Urothelium cell line (cell line): ENCODE measurements at places on chromosomes 6 and 20.
A peak's percentile ranks its signal among the peaks of the same experiment; 100 is the strongest.

- DNase-seq = no peak
These were observed 114.8 kb downstream of the SMOC2 start for GRCh38 chr6:168555618-168556273.

GRCh38 chr6:37582306-37582705 lies 82.6 kb upstream of the CCDC167 start:
- DNase-seq = peak; percentile 72

DNA sequence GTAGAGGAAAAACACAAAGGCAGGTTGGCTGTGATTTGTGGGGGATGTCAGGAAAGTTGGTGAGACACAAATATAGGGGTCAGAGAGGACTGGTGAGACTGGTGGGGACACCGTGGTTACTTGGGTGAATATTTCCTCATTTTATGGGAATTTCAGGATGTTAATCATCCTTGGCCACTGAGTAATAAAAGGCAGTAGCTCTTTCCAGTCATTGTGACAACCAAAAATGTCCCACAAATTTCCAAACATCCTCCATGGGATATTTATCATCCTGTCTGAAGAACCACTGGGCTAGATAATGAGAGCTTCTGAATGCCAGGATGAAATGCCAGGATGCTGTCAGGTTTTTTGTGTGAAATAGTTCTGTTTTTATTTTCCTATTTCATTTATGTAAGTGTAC lies 374.1 kb downstream of the CD109 start:
- DNase-seq = no peak

DNA sequence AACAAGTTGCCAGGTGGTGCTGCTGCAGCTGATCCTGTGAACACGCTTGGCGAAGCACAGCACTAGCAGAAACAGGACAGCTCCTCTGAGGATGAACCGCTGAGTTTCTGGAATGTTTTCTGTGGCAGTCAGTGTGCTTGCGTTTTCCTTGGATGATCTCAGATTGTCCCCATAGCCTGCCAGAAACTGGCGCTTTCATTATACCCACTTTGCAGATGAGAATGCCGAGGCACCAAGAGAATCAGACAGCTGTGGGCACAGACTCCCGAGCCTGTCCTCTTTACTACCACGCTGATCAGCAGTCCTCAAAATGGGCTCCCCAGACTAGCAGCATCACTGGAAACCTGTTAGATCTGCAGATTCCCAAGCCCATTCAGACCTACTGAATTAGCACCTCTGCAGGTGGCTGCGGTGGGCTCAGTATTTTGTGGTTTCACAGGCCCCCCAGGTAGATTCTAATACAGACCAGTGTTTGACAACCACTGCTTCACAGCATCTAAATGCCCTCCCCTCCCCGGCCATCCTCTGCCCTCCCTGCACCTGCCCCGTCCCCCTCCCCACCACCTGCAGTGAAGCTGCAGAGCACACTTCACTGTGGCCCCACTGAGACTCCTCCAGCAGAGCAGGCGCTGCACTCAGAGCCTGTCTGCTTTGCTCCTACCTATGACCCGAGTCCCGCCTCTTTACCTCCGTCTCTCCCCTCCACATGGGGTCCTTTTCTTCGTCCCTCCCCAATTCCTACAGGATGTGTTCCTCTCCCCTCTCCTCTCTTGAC lies 29.6 kb downstream of the SPATA2 start:
- DNase-seq = no peak

DNA sequence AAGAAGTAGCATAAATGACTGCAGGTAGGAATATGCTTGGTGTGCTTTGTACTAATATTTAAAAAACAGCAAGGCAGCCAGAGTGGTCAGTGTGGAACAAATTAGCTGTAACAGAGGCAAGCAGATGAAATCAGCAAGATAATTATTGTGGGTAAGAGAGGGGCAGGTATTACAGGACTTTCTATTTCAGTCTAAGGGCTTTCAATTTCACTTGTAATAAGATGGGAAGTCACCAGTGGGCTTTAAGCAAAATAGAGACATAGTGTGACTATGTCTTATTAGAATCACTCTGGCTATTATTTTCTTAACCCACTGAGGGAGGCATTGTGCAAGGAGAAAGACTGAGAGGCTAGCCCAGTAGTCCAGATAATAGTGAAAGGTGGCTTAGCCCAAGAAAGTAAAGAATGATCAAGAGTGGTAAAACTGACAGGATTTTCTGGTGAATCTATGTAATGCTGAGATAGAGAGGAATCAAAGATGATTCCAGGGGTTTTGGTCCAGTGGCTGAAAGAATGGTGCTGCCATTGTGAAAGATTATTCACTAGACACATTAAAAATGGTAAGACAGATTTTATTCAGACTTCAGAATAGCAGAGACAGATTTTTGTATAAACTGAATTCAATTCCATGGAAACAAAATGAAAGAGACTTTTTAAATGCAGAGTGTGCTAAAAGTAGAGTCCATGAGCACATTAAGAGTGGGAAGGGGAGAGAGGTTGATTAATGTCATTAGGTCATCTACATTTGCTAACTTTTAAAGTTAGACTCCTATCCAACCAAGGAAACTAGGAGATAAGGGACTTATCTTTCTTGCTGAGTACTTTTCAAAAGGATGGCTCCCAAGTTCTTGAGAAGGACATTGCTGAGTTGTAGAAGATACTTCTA lies 1136.0 kb downstream of the HACE1 start:
- no peak for DNase-seq

GRCh38 chr6:158653577-158654354 lies 3.9 kb downstream of the SYTL3 start:
- DNase-seq = no peak

DNA sequence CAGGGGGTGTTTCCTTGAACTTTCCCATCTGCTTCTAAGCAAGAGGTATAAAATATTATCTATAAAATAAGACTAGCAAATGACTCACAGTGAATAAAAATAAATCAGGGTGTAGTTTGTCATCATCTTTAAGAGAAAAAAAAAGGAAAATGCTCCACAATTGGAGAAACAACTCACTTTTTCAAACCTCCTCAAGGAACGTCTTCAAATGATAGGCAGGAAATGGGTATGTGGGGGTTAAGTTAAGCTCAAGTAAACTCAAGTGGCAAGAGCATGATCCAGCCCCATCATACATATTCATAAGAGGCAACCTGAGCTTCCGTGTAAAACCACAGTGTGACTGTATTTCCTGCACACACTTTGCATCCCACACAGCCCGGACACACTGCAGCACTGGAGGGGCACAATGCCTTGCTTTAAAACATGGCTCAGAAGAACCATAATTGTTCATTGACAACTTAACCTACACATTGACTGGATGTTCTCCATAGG lies 58.5 kb upstream of the CEP85L start:
- peak; percentile 62 for DNase-seq

DNA sequence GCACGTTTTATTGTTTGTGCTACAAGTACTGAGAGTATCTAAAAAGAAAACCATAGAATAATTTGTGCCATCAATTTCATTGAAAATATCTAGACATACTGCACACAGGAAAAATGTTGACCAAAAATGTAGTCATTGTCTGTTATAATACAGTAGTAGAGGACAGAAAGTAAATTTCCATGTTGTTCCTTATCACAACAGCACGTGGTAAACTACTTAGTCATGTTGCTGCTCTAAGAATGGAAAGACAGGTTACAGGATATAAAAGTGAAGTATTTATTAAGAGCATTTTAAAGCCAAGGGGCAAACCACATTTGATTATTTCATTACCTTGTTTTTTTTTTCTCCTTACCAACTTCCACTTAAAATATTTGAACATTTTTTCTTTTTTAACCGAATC lies 89.0 kb upstream of the CEP85L start:
- DNase-seq = no peak
